Effector CD4-positive, alpha-beta T cell (primary cell): ENCODE measurements at places on chromosomes 16 and 17.

DNA sequence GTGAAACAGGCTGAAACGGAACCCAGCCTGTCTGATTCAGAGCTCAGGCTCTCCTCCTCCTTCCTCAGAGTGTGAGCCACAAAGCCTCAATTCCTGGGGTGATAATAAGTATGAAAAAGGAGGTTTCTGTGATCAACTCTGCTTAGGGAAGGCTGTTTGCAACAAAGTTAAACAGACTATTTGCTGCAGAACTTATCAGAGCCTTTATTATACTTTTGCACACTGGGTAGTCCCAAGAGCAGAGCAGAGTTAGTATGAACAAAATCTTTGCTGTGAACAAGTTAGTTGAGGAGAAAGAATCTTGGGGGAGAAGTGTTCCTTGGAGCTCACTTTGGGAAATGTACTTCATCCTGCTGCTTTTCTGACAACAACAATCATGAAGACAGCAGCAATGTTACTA, 67.4 kb downstream of the MRM1 start:
- no peak for DNase-seq

GRCh38 chr16:569445-570254, at the start of gene PIGQ:
Gene PIGQ (plus strand): TSS chr16:569968. CDS start chr16:574075, 4,107 bp downstream.
- DNase-seq, result peak; percentile 51

GRCh38 chr17:1718362-1719165, 5.9 kb upstream of the WDR81 start:
- DNase-seq, result no peak

DNA sequence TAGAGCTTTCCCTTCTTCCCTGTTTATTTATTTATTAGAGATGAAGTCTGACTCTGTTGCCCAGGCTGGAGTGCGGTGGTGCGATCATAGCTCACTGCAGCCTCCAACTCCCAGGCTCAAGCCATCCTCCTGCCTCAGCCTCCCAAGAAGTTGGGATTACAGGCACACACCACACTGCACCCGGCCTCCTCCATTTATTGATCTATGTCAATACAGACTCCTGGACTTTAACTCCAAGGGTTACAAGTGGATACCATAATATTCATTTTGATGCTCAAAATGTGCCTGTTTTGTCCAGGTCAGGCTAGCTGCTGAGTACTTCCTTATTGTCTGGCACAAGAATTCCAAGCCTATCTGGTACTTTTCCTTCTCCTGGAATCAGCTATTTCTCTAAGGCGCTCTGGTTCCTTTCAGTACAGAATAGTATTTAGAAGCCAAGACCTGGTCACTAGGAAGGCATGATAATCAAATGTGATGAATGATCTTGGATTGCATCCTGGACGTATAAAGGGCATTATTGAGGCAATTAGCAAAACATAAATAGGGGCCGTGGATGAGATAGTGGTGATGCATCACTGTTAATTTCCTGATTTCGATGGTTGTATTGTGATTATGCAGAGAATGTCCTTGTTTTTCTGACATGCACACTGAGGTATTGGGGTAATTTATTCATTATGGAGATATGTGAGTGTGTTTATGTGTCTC, 21.7 kb downstream of the IL4R start:
- no peak for DNase-seq

DNA sequence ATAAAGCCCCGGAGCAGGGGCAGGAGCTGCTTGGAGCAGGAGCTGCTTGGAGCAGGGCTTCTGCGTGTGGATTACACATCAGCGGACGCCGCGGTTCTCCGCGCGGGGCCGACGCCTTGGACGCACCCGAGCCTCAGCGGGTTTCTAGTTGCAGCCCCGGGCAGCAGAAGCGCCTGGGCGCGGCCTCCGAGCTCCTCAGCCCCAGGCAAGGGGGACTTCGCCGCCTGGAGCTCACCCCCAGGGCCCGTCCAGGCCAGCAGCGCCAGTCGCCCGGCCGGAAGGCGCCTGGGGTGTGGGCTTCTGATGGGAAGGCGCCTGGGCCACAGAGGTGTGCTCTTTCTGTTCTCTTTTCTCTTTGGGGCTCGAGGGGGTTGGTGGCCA, 6.3 kb downstream of the FOXF1 start:
- DNase-seq, result no peak

DNA sequence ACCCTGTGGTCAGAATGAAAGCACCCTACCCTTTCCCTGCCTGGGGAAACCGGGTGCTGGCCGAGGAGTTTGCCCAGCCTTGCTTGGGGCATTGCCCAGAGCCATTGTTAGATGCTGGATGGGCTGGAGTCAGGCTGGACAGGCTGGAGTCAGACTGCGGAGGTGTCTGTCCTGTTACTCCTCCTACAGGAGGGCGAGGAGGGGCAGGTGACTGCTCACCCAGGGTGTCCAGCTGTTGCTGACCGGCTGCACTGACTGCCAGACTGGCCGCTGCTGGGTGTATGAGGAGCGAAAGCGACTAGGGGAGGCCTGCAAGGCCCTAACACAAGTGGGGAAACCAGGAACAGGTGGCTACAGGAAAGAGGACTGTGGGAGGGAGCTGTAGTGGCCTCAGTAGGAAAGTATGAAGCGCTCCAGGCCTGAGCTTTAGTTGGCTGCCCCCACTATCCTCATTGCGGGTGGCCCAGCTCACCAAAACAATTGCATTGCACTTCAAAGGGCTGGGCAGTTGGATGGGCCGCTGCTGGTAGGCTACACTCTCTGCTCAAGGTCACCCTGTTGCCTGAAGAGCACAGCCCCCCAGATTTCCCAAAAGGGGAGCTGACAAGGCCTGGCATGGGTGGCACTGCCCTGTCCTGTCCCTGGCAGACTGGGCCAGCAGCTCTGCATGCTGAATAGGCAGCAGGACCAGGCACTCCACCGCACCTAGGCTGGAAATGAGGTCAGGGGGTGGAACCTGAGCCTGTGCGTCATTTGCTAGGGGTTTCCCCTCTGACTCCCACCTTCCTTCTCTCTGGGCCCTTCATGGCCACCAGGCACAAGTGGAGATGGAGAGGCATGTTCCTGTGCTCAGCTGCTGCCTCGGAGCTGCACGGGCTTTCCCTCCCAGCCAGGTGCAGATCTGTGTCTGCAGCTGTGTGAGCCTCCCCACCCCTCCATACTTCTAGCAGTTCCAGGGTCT, 18.4 kb downstream of the LDHD start:
- DNase-seq, result peak; percentile 53
